ENCODE measurements at places on chromosomes 12 and 14.

- DNase-seq, result no peak
Measured at GRCh38 chr12:112121780-112122565, 3.4 kb upstream of the TRAFD1 start.

DNA sequence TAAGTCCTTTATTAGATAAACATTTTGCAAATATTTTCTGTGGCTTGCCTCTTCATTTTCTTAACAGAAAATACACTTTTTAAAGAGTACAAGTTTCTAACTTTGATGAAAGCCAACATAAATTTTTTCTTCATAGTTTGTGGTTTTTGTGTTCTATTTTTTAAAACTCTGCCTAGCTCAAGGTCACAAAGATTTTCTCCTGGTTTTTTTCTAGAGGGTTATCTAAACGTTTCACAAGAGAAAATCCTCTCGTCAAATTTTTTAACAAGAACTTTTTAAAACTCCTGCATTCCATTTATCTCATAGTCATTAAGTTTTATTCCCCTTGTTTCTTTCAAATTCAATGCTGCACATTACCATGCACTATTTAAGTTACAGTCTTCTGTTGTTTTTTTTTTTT, 8.2 kb downstream of the AREL1 start:
- no peak for DNase-seq

DNA sequence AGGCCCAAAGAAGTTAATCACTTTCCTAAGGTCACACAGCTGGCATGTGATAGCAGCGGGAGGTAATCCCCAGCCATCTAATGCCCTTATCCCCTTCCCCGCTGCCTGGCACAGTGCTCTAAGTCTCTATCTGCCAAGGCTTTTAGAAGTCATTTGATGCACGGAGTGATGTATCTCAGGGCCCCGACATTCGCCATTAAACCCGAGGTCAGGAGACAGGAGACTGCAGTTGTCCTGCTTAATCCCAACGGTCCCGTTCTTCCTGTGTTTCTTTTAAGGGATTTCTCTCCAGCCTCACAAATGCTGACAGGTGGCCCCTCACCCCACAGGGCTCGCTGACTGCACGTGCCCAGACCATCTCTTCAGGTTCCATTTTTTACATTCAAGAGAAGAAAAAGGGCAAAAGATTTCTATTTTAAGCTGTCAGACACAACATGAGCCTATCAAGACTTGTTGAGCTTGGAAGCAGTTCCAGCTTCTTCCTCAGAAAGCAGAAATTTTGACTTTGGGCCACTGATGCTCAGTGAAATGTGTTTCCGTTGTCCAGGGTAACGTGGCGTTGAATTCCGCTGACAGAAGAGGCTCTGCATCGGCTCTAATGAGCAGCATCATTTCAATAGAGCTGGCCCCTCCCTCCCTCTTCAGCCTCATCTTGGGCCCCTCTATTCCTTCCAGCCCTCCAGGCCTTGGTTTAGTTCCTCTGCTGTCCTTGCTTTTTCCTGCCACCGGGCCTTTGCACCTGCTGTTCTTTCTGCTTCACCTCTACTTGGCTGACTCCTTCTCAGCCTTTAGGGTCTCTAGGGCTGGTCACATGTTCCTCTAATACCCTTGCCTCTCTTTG, 171.5 kb downstream of the CHST11 start:
- no peak for DNase-seq

DNA sequence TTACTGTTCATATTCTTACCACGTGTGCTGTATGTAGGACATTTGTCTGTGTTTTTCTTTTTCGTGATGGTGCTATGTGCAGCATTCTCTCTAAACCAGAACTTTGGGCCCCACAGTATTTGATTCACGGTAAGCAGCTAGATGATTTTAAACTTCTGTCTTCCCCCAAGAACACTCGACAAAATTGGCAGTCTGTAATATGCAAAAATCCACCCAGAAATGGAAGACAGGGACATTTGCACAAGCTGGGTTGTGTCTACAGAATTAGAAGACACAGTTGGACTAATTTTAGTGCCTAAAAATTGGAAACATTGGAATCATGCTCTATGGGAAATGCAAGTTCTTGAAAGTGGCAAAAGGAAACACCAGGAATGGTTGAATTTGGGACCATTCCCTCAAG, 24.1 kb upstream of the MED13L start:
- DNase-seq, result no peak
